ENCODE measurements at places on chromosomes 4 and X.

DNA sequence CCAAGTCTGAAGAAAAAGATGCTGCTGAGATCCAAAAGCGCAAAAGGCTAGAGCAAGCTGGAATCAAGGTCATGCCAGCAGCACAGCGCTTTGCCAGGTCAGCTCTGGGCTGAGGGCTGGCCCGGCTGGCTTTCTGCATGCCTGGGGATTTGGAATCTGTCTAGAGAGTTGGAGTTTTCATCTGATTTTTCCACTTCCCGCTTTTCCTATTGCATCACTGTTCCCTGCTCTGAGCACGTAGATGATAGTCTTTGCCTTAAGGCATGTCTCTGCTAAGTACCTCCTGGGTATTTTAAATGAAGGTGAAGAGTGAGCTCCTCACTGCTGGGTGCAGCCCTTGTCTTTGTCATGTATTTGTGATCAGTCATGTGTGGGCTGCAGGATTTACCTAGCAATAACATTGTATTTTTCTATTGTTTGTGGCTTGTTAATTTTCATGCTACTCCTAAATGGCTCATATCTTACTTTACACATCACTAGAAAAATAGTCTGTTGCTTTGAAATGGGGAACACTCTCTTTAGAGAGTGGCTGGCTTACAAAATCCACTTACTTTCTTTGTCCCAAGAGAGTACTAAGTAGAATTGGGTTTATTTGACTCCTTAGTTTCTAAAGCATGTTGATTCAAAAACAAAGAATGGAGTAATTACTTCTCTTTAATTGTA is 82.8 kb downstream of the LIMCH1 start:
- no peak for DNase-seq

DNA sequence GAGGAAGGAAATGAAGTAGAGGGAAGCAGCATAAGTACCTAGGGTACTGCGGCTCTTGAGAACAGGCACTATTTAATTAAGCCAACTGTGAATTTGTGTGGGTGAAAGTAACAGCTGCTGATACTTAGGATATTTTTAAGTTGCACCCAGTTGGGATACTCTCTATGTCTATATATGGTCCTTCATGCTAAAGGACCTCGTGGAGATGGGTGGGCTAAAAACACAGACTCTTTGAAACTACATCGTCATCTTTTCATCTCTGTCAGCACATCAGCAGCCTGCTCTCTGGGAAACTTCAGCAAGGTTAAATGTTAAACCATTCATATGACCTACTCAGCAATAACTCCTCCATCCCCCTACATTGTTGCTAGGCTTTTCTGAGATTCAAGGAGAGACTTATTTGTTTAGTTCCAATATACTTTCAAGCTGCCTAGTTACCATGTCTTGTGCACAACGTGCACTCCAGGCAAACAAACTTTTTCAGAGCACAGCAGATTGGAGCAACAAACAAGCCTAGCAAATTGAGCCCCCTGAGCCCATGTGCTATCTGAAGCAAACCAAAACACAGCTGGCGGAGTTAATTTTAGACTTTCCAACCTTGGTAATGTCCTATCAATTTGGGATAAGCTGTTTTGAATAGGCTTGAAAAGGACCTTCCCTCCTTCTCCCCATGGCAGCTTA is 6.2 kb upstream of the MOB1B start:
- DNase-seq = no peak

GRCh38 chr4:15003891-15004738 is 1.8 kb downstream of the CPEB2 start:
- DNase-seq = peak; percentile 14

DNA sequence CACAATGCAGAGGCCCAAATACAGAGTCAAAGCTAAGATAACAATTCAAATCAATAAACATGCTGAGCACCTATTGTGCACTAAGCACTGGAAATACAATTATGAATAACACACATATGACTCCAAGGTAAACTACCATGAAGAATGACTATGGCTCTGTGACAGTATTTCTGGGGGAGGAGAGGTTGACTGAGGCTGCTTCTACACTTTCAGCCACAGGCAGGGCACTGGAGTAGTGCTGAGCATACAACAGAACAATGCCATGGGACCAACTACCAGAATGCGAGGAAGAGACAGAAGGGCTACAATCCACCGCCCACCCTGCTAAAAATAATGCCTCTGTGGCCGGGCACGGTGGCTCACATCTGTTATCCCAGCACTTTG is 13.7 kb downstream of the TEC start:
- DNase-seq = no peak

GRCh38 chr4:189304809-189305208 is 635.9 kb upstream of the FRG1 start:
- no peak for DNase-seq

DNA sequence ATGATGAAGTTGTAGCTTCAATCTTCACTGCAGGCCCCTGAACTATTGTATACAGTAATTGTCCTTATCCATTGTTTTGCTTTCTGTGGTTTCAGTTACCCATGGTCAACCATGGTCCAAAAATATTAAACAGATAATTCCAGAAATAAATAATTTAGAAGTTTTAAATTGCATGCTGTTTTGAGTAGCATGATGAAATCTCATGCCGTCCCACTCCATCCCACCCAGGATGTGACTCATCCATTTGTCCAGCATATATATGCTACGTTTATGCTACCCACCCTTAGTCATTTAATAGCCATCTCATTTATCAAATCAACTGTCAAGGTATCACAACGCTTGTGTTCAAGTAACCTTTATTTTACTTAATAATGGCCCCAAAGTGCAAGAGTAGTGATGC is 34.5 kb downstream of the IQCM start:
- DNase-seq = no peak

- no peak for DNase-seq
Measured at GRCh38 chr4:94561249-94562024, 109.7 kb downstream of the PDLIM5 start.

DNA sequence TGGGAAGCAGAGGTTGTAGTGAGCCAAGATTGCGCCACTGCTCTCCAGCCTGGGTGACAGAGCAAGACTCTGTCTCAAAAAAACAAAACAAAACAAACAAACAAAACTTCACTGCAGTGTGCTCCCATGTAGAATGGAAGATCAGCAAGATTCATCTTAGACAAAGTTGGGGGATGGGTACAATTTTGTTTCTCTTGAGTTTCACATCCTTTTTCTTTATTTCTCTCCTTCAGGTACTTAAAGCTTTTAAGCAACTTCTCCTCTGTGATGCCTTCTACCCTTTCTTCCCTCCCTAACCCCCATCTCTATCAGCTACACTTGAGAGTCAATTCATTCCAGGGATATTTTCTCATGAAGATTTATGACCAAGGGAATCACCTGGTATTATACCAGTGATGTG is 15.5 kb upstream of the RBBP7 start:
- no peak for DNase-seq

- DNase-seq = no peak
Measured at GRCh38 chrX:18961686-18962085, 22.2 kb downstream of the PHKA2 start.

- peak; percentile 5 for DNase-seq
Measured at GRCh38 chrX:7586126-7586525, 256.8 kb upstream of the VCX start.

DNA sequence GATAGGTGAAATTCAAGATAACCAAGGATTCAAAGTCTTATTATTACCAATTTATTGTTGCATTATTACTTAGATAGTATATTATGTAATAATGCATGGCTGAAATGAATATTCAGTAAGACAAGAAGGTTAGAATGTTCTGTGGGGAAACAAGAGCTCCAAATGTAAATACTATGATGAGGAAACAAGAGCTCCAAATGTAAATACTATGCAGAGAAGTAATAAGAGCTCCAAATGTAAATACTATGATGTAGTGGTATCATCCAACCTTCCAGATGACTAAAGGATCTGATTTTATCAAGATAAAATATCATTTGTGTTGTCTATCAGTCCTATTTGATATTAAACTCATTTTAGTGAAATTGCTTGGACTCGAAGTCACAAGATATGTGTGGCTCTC is 82.2 kb upstream of the PCDH18 start:
- DNase-seq = no peak

DNA sequence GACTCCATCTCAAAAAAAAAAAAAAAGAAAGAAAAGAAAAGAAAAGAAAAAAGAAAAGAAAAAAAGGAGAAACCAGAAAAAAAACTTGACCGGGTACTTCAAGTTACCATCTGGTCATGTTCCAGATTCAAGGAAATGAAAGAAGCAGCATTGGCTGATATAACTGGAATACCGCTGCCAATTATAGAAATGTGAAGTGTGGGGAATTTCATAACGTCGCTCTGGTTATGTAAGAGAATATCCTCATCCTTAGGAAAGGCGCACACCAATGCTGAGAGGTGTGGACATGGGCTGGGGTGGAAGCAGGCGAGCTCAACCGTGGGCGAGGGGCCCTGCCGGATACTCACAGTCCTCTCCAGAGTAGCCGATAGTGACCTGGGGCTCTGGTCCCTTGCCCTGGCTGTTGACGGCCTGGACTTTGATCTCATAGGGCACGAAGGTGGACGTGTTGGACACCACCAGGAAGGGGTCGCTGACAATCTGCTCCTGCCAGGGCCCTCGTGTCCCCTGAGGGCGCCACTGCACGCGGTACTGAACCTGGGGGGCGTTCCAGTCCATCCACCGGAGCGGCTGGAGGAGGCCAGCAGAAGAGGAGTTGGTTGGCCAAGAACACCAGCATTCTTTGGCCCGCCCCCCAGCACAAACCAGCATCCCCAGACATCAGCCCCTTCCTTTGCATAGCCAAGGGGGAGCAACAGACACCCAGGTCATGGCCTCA is 19.5 kb downstream of the L1CAM start:
- DNase-seq = no peak

DNA sequence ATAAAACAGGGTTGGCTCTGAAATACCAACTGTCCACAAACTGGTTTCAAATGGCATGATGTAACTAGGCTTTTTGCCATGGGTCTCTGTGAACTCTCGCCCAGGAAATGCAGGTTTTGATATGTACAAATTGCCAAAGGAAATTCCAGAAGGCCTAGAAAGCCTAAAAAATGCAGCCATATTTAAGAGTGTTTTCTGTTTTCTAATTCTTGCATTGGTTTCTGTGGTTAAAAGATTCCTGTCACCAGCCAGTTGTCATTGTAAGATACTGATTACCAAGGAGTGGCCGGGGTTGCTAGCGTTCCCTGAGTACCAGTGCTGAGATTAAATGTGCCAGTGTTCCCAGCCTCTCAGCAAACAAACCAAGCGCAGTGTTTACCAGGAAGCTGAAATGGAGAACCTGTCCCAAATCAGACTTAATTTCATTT is 53.9 kb upstream of the SORBS2 start:
- DNase-seq = no peak

DNA sequence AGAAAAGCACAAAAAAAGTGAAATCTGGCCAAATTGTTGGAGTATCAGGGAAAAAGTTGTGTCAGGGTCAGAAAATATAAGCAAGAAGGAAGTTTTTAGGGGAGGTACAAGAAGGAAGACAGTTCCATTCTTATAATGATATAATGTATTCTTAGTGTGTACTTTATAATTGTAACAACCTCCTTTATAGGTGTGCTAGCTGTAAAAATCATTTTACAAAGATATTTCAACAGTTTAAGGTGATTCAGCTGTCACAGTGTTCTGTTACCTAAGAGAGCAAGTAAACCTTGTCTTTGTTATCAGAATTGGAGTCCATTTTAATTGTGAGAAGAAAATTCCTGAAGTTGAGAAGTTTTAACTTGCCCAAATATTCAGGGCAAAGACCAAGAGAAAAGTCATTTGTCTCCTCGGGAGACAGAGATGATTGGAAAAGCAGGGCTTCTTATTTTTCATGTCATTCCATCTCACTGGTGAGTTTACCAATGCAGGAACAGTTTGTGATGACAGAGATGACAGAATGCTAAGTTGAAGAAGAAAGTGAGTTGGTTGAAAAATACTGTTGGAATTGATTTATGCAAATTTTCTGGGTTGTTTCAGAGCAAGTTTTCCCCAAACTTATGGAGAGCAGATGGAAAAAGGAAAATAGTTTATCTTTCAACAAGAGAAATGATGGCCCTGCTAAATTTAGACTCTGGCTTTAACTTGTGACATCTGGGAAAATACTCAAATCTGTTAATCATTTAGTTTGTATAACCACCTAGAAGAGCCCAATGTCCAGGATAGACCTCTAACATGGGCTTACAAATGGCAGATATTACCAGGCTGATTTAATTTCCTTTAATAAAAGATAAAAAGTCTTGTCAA is 14.8 kb downstream of the INTS6L start:
- DNase-seq = no peak

DNA sequence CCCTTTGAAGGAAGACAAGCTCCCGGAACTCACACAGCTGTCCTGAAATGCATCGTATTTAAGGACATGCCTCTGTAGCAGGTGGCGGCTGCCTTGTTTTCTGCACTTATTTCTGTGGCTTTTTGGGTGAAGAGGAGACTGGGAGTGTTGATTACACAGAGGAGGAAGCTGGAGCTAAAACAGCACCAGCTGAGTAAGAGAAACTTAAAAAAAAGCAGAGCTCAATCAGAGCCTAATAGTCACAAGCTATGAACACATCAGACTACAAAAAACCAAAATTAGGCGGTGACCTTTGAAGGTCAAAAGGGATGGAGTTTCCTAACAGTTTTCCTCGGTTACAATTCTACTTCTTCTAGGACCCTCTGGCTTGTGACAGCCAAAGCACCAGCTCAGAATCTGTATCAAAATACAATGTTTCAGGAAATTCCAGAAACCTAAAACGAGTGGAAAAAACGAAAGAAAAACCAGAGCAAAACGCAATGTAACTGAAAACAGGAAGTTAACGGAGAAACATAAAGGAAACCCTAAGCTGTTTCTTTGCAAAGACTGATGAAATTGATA is 13.5 kb downstream of the PRKX start:
- no peak for DNase-seq

DNA sequence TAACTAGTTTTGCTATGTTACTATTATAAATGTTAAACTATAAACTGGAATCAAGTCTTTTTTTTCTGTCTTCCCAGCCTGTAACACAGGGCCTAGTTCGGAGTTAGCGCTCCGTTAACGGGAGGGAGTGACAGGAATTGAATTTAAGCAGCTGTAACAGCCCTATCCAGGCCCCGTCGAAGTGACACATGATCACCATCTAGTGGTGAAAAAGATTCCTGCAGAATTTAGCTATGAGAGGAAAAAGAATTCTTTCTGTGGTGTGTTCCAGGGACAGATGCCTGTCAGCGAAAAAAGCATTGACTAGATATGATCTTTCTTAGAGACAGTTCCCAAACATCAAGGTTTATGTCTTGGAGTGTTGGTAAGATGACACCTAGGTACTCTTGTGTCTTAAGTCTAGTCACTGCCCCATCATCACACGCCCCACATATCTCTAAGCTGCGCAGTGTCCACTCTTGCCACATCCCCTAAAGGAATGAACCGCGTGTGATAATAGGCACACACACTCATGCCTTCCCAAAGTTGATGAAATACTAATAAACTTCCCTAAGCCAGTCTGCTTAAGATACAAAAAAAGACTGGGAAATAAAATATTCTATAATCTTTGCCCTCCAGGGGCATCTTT is 2.1 kb downstream of the GAB3 start:
- DNase-seq = peak; percentile 40
